ENCODE measurements at places on chromosomes 13 and 19.

GRCh38 chr13:85108356-85108755 is 690.9 kb downstream of the SLITRK6 start:
- DNase-seq: no peak

GRCh38 chr19:49786376-49786820 is 19.6 kb downstream of the AP2A1 start:
- DNase-seq: no peak

GRCh38 chr13:98856983-98857382 is 104.5 kb upstream of the SLC15A1 start:
- DNase-seq: no peak

- DNase-seq: no peak
Observed at GRCh38 chr19:8640402-8641004, 10.1 kb downstream of the NFILZ start.

DNA sequence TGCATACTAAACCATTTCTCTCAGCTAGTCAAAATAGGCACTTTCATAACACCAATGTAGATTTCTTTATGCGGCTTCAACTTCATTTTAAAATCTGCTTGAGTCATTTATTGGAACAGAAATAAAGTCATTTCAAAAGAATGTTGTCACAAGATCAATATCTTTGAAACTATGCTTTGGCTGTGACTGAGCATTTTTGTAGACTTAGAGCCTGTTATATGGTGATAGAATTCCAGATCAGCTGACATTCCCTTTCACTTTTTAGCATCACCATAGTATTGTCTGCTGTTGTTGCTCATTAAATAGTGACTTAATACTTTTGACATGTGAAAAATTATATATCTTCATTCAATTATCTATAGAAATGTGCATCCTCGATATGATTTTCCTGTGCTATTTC is 279.2 kb upstream of the PRR20A start:
- DNase-seq: no peak

DNA sequence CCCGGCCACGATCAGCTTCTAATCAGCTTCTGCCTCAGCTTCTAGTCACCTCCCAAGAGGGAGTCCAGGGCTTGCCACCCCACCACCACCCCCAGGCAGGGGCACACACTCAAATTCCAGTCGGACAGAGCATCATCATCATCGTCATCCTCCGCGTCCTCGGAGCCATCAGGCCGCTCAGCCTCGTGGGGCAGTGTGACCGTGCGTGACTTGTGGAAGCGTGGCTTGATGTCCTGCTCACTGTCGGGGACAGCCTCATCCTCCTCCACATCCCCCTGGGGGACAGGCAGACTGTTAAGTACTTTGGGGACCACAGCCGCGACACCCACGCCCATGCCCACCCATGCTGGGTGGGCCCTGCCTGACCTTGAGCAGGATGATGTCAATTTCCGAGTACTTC is 12.5 kb downstream of the TNPO2 start:
- DNase-seq: no peak

DNA sequence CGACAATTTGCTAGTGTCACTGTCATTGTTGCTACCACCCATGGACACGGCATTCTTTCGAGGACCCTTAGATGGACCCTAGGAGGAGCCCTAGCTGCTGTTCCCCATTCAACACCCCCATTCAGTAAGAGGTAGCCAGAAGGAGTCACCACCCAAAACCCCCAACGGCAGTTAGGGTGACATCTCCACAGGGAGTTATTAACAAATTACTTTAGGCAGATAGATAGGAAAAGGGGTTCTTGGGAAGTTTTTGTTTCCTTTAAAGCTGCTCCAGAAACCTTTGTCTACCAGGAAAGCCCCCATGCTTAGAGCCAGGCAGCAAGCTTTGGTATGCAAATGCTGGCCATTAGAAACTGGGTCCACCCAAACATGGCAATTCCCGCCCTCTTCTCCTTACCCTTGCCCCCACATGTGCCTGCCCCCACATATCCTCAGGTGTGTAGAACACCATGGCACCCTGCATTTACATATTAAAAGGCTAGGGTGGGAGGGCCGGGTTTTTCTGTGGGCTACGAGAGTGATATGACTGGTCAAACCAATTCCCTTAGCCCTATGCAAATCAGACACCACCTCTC is 190.9 kb downstream of the SLITRK6 start:
- no peak for DNase-seq

- no peak for DNase-seq
Observed at GRCh38 chr13:90070837-90071525, 1276.5 kb upstream of the MIR17HG start.
